NCI-H1092 treated with DMSO at 0.1 percent for 48 hours (cell line): ENCODE measurements at places on chromosomes 16 and 17.

DNA sequence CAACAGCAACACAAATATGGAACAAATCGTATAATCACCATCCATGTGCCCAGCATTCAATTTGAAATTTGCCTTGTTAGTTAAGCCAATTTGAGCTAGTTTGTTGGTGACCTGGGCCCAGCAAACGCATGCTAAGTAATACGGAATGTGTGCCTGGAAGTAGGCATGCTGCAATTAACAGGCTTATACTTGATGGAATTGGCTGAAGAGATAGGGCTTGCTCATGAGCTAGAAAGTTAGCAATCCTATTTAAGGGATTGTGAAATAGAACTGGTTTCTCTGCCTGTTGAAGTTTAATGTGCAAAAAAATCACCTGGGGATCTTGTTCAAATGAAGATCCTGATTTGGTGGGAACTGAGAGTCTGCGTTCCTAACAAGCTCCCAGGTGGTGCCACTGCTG, 8.5 kb upstream of the LPO start:
- no peak for DNase-seq

DNA sequence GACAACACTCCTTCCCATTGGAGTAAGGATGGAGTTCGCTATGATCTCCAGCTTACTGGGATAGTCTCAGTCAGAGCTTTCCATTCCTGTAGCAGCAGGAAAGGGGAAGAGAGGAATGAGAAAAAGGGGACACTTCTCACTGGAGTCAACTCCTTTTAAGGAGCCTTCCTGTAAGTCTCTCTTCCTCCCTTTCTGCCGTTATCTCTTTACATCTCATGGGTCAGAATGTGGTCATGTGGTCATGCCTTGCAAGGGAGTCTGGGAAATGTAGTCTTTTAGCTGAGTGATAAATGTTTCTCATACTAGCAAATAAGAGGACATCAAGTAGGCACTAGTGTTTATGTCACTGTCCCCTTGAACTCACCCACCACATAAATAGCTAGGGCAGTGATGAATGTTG, 227.3 kb downstream of the HAPSTR1 start:
- no peak for DNase-seq

GRCh38 chr17:2369551-2370210, 31.2 kb downstream of the MNT start:
- no peak for DNase-seq

GRCh38 chr16:54277845-54278703, 8.5 kb downstream of the IRX3 start:
- DNase-seq = peak; percentile 84

- DNase-seq = no peak
Observed at GRCh38 chr17:72614476-72614870, 478.0 kb downstream of the SLC39A11 start.

DNA sequence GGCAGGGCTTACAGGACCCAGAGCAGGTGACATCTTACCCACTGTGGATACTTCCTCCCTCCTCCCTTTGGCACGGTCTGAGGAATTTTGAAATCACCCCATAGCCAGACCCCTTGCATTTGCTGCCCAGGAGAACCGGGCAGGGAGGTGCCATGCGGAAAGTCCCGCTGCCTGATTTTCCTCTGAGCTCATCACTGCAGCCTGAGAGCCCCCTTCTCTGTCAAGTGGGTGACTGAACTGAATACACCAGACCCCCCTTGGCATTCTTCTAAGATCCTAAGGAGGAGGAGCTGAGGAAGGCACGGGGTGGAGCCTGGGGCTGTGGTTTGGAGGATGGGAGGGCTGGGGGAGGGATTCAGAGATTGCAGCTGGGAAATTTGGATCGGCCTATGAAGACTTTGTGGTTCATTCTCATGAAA, 173.4 kb downstream of the RAB11FIP4 start:
- no peak for DNase-seq

- DNase-seq = no peak
Observed at GRCh38 chr16:31475946-31476302, 4.0 kb downstream of the TGFB1I1 start.

DNA sequence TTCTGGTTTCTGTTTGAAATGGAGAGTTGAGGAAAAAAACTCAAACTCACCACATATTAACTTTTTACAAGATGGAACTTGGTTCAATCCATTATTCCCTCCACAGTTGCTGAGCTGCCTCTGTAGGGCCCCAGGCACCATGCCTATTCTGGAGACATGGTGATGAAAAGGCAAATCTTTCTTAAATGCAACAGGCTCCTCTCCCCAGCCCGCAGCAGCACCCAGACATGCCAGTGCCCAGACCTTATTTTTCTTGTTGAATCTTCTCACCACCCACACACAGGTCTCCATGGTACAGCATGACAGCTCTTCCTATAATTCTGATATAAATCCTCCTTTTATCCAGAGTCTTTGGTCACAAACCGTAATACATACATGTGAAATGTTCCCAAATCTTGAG, 7.6 kb downstream of the CYTH1 start:
- DNase-seq = no peak

GRCh38 chr17:43877451-43878155, 29.7 kb downstream of the MPP2 start:
- DNase-seq = no peak

DNA sequence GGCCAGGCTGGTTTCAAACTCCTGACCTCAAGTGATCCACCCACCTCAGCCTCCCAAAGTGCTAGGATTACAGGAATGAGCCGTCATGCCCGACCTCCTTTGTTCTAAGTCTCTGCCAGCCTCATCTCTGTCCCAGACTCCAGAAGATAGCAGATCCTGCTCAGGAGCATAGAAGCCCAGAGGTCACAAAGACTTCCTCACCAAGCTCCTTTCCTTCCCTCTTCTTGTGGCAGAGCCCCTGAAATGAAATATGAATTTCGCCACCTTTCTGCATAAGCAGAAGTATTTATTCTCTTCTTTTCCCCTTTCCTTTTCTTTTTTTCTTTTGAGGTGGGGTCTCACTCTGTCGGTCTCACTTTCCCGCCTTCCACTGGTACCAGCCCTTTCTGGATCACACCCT, 11.5 kb upstream of the PIPOX start:
- no peak for DNase-seq

GRCh38 chr17:78659546-78659945, 82.3 kb upstream of the DNAH17 start:
- no peak for DNase-seq

GRCh38 chr16:4937782-4938682, 1.1 kb upstream of the PPL start:
- no peak for DNase-seq

DNA sequence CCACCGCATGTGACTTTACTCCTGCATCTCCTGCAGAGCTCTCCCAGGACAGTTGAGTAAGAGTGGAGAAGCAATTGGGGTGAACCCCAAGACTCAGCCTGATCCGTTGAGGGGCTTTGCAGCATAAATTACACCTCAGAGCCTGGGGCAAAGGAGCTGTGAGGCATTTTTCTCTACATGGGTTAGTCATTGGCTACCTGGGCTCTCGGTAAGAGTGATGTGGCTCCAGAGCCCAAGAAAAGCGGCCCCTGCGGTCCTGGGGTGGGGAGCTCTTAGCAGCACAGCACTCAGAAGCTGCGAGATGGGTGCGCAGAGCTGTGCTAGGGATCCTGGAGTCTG, 40.4 kb upstream of the C16orf78 start:
- DNase-seq = no peak

- no peak for DNase-seq
Observed at GRCh38 chr16:30666681-30667080, 8.4 kb downstream of the FBRS start.

DNA sequence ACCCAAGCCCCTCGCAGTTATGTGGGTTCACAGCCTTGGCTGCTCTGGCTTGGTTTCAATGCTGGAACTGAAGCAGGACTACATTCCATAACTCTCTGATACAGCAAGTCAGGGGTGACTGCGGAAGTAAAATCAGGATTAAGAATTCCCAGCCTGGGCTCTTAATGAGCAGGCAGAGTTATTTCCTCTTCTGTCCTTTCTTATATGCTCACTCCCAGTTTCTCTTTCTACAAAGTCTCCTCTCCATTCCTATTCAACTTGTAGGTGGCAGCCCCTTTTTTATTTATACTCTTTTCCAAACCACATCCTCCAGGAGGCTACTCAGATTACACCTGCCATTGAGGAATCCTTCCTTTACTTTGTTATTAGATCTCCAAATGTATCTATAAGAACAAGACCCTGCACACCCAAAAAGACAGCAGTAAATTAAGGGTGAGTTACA, 40.3 kb downstream of the HOXB1 start:
- no peak for DNase-seq

GRCh38 chr16:85622683-85623082, 9.6 kb downstream of the GSE1 start:
- no peak for DNase-seq
